NCI-H1694 (cell line): ENCODE measurements at places on chromosomes 12 and 14.

GRCh38 chr12:51910168-51910567 is 2.9 kb downstream of the ACVRL1 start:
- no peak for DNase-seq

DNA sequence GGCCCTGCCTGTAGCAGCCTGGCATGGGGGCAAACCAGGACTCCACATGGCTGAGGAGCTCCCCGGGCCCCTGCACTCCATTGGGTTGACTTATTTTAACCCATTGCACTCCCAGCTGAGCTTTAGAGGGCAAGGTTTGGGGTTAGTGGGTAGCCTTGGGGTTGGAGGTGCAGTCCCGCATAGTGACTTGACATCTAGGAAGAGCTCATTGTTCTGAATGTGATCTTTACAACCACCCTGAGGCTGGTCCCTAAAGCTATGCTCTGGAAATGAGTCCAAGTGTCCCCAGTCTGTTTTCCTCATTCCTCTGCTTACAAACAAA is 36.4 kb downstream of the NFKBIA start:
- no peak for DNase-seq

GRCh38 chr14:67263499-67264149 is 22.4 kb downstream of the PALS1 start:
- DNase-seq = no peak

GRCh38 chr12:57927086-57927485 is 14.3 kb upstream of the ATP23 start:
- DNase-seq = no peak

DNA sequence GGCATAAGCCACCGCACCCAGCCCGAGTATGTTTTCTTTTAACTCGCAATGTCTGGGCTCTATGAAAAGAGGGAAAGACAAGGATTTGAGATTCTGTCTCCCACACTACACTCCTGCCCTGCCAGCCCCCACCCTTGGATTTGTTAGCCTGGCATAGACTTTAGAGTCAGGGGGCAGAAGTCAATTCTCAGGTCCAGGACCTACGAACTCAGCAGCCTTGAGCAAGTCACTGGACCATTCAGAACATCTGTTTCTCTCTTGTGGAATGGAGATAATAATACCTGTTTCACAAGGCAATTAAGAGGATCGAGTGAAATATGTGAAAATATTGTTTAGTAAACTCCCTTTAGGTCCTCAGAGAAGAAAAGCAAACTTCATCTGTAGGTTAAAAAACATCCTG is 66.1 kb upstream of the FUT8 start:
- DNase-seq = no peak

- no peak for DNase-seq
Measured at GRCh38 chr14:104892531-104893434, 27.7 kb downstream of the CEP170B start.

DNA sequence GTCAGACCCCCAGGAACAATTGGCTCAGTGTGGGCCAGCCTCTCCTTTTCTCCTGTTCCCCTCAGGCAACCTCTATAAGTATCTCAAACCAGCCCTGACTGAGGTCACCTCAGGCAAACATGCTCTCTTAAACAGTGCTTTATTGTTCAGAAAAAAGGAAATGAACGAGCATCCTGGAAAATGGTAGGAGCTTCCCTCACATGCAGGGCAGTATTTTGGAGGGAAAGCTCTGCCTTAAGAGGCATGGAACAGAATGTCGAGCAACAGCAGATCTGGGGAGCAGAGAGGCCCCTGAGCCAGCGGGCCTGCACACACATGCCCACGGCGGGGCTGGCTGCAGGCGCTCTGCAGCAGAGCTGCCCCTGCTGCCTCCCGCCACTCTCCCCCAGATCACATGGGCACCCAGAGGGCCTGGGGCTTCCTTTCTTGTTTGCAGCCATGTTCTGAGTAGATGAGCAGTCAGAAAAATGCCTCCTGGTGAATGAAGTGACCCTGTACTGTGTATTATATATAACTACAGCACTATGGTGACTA is 42.0 kb downstream of the MOK start:
- DNase-seq = no peak

DNA sequence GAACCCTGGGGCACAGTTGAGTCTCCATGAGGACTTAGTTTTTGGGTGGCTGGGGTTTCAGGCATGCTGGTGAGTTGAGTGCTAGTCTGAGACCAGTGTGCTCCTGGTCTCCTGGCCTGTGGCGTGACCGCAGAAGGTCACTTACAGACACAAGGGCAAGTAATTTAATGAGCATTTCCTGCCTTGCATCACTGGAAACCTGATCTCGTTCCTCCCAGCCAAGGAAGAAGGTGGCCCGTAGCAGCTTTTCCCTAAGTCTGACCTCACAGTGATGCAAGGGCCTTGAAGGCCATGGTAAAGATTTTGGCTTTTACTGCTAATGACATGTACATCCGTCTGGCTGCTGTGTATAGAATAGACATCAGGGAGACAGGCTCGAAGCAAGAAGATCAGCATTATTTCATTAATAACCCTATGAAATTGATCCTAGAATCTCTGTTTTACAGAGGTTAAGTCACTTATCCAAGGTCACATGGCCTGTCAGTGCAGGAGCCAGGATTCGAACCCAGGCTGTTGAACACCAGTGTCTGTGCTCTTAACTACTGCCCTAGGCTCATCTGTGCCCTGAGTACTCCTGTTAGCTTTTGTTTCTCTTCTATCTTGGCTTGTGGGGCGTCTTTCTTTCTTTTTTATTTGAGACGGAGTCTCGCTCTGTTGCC is 4.6 kb downstream of the TMEM120B start:
- no peak for DNase-seq

DNA sequence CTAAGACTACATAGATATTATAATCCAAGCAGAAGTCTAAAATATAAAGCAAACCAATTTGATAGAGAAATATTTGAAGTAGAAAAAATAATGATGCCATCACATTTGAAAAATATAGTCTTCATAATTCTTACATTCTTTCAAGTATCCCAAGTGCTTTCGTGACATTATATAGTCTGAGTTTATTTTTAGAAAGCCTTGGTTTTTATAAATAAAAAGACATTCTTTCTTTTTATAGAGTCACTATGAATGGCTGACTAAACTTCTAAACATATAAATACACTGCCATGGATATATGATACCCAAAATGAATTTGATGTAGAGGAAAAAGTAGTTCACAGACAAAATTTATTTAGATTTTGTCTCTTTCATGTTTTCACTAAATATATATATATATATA is 135.1 kb upstream of the PDZRN4 start:
- DNase-seq = no peak

- peak; percentile 73 for DNase-seq
Measured at GRCh38 chr14:58501214-58501816, 73.8 kb downstream of the KIAA0586 start.
